ENCODE measurements at places on chromosomes 7 and 10. TPM values are rescaled to one million over a fixed set of nuclear protein-coding genes. Genes with fewer than 3 reads are reported as not detected.

The OGDHL gene
- total RNA-seq, result 0.55 TPM

The GNAT3 gene
- not detected for total RNA-seq

The ADAM8 gene
- 67.0 TPM for total RNA-seq

The ZP3 gene
- 1.6 TPM for total RNA-seq

The CNNM1 gene
- 0.16 TPM for total RNA-seq

The DYNC1I1 gene
- total RNA-seq, result not detected

The ADK gene
- 65.1 TPM for total RNA-seq

The GPR15LG gene
- not detected for total RNA-seq

The UNCX gene
- total RNA-seq, result not detected

Data from CD8-positive, alpha-beta memory T cell (primary cell).